ENCODE measurements at places on chromosomes 11 and 22. TPM values are rescaled to one million over a fixed set of nuclear protein-coding genes. Genes with fewer than 3 reads are reported as not detected.
A peak's percentile ranks its signal among the peaks of the same experiment; 100 is the strongest.

DNA sequence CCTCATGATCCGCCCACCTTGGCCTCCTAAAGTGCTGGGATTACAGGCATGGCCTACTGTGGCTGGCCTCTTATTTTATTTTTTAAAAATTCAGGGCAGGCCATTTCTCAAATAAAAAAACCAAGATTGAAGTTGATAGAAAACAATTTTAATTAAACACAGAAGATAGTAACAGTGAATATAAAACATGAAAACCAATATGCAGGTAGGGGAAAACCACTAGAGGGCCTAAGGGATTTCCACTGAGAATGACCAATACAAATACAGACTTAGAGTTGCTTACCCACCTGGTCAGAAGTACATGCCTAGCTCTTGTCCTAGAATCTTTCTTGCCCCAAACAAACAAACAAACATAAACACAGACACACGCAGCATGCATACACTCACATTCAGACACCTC, 1.7 kb upstream of the RTCB start:
- H3K27ac ChIP-seq = no peak overlapping the region
- H3K4me1 ChIP-seq = peaks cover 27% of the 10 kb centered on the region
- no peak for DNase-seq
- H3K36me3 ChIP-seq = peaks cover under 1% of the 10 kb centered on the region
- H3K4me3 ChIP-seq = no peak overlapping the region
- peaks cover 1% of the 10 kb centered on the region for H3K27me3 ChIP-seq

DNA sequence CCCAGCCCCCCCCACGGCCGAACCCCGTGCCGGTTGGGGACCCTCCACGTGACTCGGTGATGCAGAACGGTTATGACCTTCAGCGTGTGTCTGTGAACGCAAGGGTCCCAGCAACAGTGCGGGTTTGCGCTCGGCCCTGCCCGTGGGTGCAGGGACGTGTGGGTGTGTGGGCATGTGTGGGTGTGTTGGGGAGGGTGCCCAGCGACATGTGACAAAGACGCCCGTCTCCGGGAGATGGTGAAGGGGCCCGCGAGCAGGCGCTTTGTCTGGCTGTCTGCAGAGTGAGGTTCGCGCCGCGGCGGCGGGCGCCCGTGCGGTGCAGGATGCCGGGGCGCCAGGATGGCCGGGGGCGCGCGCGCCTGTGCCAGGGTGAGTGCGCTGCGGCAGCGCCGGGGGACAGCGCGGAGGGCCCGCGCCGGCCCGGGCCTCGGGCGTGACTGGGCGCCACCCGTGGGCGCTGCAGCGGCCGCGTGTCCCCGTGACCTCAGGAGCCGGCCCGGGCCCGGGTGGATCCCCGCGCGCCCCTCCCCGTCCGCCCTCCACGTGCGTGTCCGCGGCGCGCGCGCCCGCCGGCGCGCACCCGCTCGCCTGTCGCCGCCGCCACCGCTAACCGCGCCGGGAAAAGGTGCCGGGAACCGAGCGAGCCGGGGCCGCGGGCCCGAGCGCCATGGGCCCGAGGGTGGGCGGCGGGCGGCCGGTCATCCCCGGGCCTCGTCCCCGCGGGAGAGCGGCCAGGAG, at the start of gene LRFN4:
Gene LRFN4 (plus strand): TSS at position 569 of the 738 bp plus-strand sequence. CDS start 681 bp downstream, outside the sequence.
- H3K4me1 ChIP-seq = peaks cover 17% of the 10 kb centered on the region
- H3K27ac ChIP-seq = peak within 1 kb of the TSS; percentile 71
- DNase-seq = no peak
- H3K27me3 ChIP-seq = no peaks in the 10 kb centered on the region

GRCh38 chr11:131633921-131634715, 263.7 kb downstream of the NTM start:
- H3K4me3 ChIP-seq = no peak overlapping the region
- no peaks in the 10 kb centered on the region for H3K27me3 ChIP-seq
- H3K36me3 ChIP-seq = no peaks in the 10 kb centered on the region
- H3K27ac ChIP-seq = no peak overlapping the region
- DNase-seq = no peak

GRCh38 chr11:116276051-116277044, 496.4 kb downstream of the BUD13 start:
- H3K4me3 ChIP-seq = no peak overlapping the region
- H3K27me3 ChIP-seq = no peaks in the 10 kb centered on the region
- no peaks in the 10 kb centered on the region for H3K36me3 ChIP-seq
- peak; percentile 62 for DNase-seq
- no peak overlapping the region for H3K27ac ChIP-seq

DNA sequence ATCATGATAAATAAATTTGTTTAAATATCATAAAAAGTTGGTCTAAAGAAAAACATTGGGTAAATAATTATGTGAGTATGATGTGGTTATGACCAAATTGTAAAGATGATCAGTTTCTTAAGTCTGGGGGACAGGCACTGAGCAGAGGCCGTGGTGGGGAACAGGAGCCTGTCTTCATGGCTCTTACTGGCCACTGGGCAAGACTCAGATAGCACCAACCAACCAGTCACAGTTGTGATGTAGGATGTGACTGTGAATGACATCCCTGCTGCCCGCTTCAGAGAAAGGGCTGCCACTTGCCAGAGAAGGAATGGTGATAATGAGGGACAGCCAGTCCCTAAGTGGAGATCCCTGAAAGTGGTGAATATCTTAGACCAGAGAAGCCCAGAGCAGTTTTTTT, 7.0 kb downstream of the PTPRJ start:
- H3K27ac ChIP-seq = peak overlapping the region; percentile 55
- no peaks in the 10 kb centered on the region for H3K36me3 ChIP-seq
- H3K4me1 ChIP-seq = peaks cover 61% of the 10 kb centered on the region
- peak overlapping the region; percentile 4 for H3K4me3 ChIP-seq
- H3K27me3 ChIP-seq = no peaks in the 10 kb centered on the region

DNA sequence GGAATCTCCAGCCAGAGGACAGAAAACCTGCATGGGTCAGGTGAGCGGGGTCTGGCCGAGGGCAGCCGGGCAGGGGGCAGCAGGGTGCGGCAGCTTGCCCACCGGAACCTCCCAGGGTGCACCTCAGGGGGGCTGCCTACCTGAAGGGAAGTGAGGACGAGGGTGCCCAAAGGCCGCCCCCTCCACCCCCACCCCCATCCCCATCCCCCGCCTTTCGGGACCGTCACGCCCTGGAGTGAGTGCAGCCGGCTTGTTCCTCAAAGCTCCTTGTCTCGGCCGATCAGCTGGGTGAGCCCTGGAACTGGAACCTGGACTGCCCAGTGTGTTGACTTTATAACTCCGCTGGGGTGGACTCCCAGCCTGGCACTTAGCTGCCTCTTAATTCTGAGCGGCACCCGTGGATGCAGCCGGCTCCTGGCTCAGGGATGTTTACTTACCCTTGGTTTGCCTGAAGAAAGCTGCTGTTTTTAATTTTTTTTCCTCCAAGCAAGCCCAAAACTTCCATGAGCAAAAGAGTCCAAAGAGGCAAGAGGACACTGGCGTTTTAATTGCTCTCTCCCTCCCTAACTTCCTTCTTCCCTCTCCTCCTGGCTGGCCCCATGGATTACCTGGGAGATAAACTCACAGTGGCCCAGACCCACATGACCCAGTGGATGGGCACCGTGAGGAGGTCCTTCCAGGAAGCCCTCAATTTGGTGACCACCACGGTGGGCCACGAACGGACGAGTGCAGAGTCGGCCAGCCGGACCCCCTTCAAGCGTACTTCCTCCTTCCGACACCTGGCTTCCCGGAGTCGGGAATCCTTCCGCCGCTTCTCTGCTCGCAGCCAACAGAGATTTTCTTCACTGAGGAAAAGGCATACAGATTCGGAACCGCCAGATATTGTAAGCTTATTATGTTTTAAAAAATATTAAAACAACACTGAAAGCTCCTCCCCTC, 87.8 kb upstream of the CRYBB3 start:
- H3K36me3 ChIP-seq = no peaks in the 10 kb centered on the region
- DNase-seq = no peak
- H3K27me3 ChIP-seq = peaks cover 2% of the 10 kb centered on the region
- no peak overlapping the region for H3K27ac ChIP-seq

DNA sequence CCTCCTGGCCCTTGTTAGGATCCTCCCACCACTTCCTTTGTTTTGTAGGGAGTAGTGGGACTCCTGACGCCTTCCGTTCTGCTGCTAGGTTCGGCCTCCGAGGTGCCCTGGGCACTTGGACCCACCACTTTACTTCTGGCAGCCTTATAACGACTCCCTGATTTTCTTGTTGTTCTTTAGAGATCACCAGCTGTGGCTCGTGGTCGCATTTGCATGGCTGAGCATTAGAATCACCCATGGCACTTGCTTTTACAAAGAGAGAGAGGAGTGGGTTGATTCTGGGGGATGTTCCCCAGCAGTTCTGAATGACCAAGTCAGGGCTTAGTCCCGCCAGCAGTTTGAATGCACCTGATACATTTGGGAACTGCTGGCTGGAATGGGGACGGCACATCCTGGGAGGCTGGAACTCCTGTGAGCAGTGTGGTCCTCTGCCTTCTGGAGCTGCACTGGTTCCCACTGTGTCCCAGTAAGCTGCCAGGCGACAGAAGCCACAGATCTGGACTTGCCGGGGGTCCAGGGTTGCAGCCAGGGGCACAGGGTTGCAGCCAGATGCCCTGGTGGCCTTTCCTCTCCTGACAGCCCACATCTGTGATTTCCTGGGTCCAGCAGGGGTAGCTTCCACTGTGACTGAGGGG, 4.1 kb downstream of the TUB start:
- DNase-seq = no peak
- H3K36me3 ChIP-seq = no peaks in the 10 kb centered on the region
- H3K27ac ChIP-seq = no peak overlapping the region
- peaks cover 5% of the 10 kb centered on the region for H3K4me1 ChIP-seq
- H3K27me3 ChIP-seq = no peaks in the 10 kb centered on the region

Gene UCP3
- polyA plus RNA-seq = 0.19 TPM

Gene BATF2
- polyA plus RNA-seq = not detected
